ENCODE measurements at places on chromosomes 13 and 19. TPM values are rescaled to one million over a fixed set of nuclear protein-coding genes. Genes with fewer than 3 reads are reported as not detected.

The MISP gene
- total RNA-seq, result 0.70 TPM

DNA sequence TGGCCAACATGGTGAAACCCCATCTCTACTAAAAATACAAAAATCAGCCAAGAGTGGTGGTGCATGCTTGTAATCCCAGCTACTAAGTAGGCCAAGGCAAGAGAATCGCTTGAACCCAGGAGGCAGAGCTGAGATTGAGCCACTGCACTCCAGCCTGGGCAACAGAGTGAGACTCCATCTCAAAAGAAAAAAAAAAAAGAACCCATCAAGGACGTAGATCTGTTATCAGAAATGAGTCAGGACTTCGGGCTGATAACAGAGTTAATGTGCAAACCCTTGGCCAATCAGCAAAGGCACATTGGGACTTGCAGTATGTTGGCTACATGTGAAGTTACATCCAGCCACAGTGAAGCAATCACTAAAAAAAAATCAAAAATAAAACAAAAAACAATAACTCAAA, 4.8 kb upstream of the LGALS7B start:
- no peak overlapping the region for H3K27ac ChIP-seq
- 0 out of 2 replicates have a peak, but pooled peaks cover 3% of the 10 kb centered on the region for H3K4me1 ChIP-seq
- H3K4me3 ChIP-seq, result no peak overlapping the region

GRCh38 chr13:72384879-72385278, 342.6 kb downstream of the MZT1 start:
- H3K4me1 ChIP-seq, result peaks cover 8% of the 10 kb centered on the region
- H3K27ac ChIP-seq, result no peak overlapping the region
- H3K4me3 ChIP-seq, result no peak overlapping the region
- H3K27me3 ChIP-seq, result no peaks in the 10 kb centered on the region

DNA sequence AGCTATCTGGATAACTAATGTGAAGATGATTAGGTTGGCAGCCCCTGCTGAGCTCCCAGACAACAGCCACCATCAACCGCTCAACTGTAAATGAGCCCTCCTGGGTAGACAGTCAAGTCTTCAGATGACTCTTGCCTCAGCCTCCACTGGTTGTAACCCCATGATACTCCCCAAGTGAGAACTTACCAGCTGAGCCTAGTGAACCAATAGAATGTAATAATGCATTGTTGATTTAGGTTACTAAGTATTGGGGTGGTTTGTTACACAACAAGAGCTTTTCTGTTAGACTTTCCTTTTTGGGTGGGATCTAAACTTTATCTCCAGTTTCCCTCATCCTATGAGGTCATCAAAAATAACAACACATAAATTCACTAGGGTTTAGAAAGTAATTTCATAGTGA, 69.4 kb downstream of the CYSLTR2 start:
- DNase-seq, result no peak
- peaks cover 21% of the 10 kb centered on the region for H3K36me3 ChIP-seq
- H3K27ac ChIP-seq, result no peak overlapping the region
- no peaks in the 10 kb centered on the region for H3K4me1 ChIP-seq
- peaks cover under 1% of the 10 kb centered on the region for H3K27me3 ChIP-seq

DNA sequence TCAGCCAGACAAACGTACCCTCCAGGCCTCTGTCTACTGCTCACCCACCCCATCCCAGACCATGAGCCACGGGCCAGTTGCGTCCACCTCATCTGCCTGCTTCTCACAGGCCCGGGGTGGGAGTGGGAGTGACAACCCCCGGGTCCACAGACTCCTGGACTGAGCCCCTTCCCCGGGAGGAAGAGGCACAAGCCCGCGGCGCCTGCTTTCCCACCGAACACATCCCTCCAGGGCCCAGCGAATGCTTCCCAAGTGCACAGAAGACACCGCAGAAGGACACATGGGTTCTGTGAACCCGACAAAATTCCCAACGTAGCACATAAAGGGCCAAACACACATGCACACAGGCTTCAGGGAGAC, 18.0 kb upstream of the PLPP2 start:
- no peaks in the 10 kb centered on the region for H3K4me1 ChIP-seq
- no peak overlapping the region for H3K4me3 ChIP-seq
- no peaks in the 10 kb centered on the region for H3K27me3 ChIP-seq
- H3K27ac ChIP-seq, result peak overlapping the region; percentile 23
- peaks cover 35% of the 10 kb centered on the region for H3K36me3 ChIP-seq

- H3K36me3 ChIP-seq, result no peaks in the 10 kb centered on the region
- H3K27ac ChIP-seq, result no peak overlapping the region
- no peak overlapping the region for H3K4me3 ChIP-seq
- no peaks in the 10 kb centered on the region for H3K27me3 ChIP-seq
- DNase-seq, result no peak
Observed at GRCh38 chr13:26989957-26990713, 181.5 kb downstream of the USP12 start.

- H3K4me1 ChIP-seq, result peaks cover 9% of the 10 kb centered on the region
- H3K4me3 ChIP-seq, result no peak overlapping the region
- DNase-seq, result no peak
- peak overlapping the region; percentile 47 for H3K27ac ChIP-seq
- H3K27me3 ChIP-seq, result no peaks in the 10 kb centered on the region
Observed at GRCh38 chr19:9658769-9659168, 16.1 kb downstream of the ZNF562 start.

DNA sequence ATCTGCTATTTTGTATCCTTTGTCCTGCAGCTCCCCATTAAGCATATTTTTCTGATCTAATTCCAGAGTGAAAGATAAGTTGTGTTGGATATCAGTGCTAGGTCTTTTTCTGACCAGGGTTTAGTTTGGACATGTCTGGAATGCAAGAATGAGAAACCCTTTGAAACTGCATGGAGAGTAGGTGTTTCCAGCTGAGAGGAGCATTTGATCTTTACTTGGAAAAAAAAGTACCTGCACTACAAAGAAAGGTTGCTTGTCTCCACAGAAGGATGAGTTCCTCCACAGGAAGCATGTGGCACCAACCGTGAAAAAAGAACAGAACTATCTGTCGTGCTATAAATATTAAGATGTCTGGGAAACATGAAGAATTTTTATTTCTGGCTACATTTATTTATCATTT, 36.6 kb upstream of the MED4 start:
- no peak overlapping the region for H3K27ac ChIP-seq
- no peak for DNase-seq
- no peaks in the 10 kb centered on the region for H3K36me3 ChIP-seq
- H3K4me1 ChIP-seq, result peaks cover 17% of the 10 kb centered on the region

DNA sequence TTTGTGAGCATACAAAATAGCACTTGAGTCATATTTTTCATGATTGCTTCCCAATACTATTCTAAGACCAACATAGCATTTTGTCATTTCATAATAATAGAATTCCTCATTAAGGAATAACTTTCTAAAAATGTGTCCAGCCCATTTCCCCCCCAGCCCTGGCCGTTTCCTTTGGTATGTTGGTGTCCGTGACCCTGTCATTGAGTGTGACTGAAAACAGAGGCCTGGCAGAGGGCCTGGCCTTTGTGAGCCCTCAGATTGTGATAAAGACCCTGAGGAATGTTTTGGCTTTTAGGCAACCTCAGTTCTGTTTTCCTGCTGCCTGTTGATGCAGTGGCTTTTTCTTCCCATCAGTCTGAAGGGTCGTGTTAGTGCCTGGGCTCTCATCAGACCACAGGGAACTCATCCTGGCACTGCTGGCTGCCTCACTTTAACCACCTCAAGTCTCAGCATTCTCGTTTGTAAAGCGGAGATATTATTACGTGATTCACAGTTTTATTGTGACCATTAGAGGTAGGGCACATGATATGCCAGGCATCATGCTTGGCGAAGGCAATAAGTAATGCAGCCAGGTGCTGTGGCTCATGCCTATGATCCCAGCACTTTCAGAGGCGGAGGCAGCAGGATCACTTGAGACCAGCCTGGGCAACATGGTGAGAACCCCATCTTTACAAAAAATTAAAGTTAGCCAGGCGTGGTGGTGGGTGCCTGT, 13.8 kb downstream of the SPINT2 start:
- H3K27ac ChIP-seq, result peak overlapping the region; percentile 49
- H3K36me3 ChIP-seq, result peaks cover 19% of the 10 kb centered on the region
- H3K27me3 ChIP-seq, result no peaks in the 10 kb centered on the region
- DNase-seq, result no peak
- H3K4me3 ChIP-seq, result no peak overlapping the region
- H3K4me1 ChIP-seq, result peaks cover 10% of the 10 kb centered on the region

All from WTC11 (cell line).